Stimulated activated CD4-positive, alpha-beta T cell treated with anti-CD3 and anti-CD28 coated beads, Interleukin-4, amount 100 ng/mL, for 24 hours (primary cell): ENCODE measurements at places on chromosomes 2 and 18.

- DNase-seq = no peak
These were observed 464.6 kb downstream of the MTX2 start for GRCh38 chr2:176733698-176734430.

DNA sequence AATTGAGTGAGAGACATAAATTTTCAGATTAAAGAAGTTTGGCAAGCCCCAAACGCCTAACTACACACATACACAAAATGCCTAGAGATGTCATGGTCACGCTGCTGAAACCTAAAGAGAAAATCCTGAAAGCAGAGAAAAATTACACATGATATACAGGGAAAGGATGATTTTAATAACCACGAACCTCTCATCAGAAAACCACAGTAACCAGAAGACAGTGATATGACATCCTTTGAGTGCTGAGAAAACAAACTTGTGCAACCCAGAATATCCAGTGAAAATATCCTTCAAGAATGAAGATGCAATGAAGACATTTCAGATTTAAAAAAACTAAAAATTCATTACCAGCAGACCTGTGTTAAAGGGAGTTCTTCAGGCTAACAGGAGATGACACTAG, 122.4 kb upstream of the LMAN1 start:
- DNase-seq = no peak

DNA sequence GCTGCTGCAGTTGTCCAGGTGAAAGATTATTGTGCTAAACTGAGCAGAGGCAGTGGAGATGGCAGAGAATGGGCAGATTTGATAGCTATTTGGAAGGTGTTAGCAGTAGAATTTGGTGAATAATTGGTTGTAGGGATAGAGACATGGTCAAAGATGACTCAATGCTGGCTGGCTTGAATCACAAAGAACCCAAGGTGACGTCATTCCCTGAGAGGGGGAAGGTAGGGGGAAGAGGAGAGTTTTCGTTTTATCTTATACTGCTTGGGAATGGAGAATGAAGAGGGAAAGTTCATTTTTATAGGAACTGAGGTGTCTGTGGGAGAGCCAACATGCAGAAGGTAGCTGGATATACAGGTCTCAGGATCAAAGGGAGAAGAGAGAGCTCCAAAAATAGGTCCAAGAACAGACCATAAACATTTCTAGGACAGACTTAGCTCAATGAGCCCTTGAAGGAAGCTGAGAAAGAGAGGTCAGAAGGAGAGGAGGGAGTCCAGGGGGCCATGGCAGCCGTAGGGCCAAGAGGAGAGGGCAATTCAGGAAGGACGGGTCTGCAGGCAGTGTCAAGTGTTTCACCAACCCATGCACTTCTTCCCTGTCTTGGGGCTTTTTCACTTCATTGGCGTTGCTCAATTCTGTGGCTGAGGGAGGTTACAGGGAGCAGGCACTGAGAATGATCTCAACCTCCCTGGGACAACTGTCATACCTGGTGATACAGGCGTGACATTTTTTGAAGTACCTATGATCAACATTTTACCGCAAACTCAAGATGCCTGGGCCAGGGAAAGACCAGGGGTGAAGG, 281.3 kb downstream of the TDRD15 start:
- no peak for DNase-seq

DNA sequence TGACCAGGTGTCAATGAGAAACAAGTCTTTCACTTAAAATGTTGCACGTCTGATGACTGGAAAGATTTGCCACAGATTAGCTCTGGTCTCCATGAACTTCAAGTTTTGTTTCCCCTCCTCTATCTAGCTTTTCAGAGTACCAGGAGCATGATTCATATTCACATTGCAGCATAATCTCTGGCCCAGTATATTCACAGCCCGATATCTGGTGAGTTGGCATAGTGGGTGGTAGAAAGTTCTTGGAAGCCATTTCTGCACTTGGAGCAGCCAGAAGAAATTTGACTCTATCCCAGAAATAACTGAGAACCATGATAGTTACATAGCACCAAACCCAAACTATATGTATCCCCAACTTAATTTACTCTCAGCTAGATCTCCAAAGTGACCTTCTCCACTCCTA, 503.9 kb downstream of the PID1 start:
- DNase-seq = no peak

DNA sequence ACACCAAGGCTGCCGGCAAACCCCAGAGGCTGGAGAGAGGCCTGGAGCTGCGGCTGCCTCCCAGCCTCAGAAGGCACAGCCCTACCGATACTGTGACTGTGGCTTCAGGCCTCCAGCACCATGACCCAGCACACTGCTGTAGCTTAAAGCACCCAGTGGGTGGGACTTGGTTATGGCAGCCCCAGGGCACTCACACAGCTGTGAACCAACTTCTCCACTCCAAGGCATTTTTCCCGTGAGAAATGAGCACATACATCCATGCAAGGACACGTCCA, 199.5 kb downstream of the NDUFA10 start:
- no peak for DNase-seq

GRCh38 chr18:3114451-3114850, 101.5 kb upstream of the LPIN2 start:
- DNase-seq = no peak

DNA sequence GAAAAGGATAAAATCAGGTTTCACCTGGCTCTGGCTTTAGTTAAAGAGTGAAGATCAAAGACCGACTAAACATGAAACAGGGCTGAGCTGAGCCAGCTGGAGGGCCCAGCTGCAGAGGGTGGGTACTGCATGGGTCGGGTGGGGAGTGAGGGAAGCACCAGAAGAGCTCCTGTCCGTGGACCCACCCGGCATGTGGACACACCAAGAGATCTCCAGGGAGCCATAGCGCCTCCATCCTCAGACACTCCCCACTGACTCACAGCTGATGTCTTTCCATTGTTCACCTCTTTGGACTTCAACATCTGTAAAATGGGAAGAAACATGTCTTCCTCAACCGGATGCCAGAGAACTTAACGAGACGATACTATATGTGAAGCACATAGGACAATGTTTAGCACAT, 178.3 kb upstream of the KLHL29 start:
- DNase-seq = no peak

- DNase-seq = no peak
These were observed 118.5 kb downstream of the RPIA start for GRCh38 chr2:88810017-88810416.

DNA sequence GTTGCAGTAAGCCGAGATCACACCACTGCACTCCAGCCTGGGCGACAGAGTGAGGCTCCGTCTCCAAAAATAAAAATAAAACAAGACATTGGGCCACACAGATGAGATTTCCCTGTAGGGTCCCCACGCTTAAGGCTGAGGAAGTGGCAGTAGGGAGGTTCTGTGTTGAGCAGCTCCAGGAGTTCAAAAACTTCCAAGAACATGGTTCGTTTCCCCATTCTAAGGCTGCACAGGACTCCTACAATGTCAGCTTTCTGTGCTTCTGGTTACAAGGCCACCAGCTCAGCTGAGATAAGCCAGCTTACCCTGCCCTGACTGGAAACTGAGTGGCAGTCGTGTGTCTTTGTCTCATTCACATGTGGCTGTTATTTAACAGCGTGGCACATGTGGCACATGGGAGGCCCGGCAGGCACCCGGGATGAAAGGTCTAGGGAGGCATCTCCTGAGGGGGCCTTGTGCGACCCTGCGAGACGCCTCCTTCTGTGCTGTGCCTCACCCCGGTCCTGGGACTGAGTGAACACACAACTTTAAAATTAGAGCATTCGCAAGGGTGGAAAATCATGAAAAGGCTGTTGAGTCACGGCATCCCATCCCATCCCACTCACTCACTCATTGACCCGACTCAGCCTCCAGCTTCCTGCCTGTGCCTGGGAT, 7.7 kb downstream of the ITGB1BP1 start:
- no peak for DNase-seq

DNA sequence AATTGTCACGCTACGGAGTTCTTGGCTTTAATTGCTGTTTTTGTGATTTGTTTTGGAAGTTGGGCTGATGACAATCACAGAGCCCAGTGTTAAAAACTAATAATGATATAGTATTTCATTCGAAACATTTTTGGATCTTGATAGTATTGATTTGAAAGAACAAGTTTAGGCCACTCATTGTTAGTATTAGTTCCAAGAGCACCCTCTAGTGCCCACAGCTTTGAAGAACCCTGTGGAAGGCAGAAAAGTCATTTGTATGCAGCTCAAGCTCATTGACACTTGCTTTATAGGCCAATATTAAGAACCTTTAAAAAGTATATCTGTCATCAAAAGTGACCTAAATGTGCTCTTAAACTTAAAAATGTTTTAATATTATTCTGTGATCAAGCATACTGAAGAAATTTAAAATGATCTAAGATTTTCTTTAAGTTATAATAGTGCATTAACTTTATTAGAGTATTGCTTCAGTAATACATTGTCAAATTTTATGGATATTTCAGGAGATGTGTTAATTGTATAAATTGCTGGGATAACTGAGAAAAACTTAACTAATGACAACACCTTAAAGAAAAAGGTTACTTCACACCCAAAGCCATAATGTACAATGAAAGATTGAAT, 191.0 kb downstream of the GRB14 start:
- no peak for DNase-seq

DNA sequence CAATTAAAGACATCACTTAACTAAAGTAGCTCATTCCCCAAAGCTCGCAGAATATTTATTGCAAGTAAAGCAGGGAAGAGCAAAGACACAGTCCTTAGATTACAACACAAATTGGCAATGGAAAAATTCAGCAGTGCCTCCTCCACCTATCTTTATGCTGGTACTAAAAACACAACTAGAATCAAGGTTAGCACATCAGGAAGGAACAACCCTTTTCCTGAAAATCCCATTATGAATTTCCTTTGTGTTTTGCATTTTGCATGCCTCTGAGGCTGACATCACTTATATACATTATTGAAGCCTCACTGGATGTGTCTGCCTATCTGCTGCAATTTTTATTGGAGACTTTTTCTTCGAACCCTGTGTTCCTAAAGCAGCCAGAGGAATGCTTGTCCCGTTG, 193.8 kb upstream of the STK17B start:
- DNase-seq = no peak

- no peak for DNase-seq
These were observed 162.7 kb downstream of the EIPR1 start for GRCh38 chr2:3214806-3215404.

- no peak for DNase-seq
These were observed 48.0 kb downstream of the ARHGAP15 start for GRCh38 chr2:143177096-143177786.

- DNase-seq = no peak
These were observed 12.9 kb upstream of the GAL3ST2 start for GRCh38 chr2:241763551-241764274.

- DNase-seq = no peak
These were observed 116.4 kb downstream of the ZNF516 start for GRCh38 chr18:76378526-76379215.

- DNase-seq = no peak
These were observed 448.9 kb upstream of the SLC14A2 start for GRCh38 chr18:45166341-45166835.

GRCh38 chr2:200695601-200696000, 109.8 kb downstream of the AOX1 start:
- DNase-seq = no peak

GRCh38 chr2:64768491-64769005, 114.8 kb upstream of the SERTAD2 start:
- DNase-seq = no peak

GRCh38 chr2:66982766-66983165, 414.4 kb upstream of the ETAA1 start:
- no peak for DNase-seq

DNA sequence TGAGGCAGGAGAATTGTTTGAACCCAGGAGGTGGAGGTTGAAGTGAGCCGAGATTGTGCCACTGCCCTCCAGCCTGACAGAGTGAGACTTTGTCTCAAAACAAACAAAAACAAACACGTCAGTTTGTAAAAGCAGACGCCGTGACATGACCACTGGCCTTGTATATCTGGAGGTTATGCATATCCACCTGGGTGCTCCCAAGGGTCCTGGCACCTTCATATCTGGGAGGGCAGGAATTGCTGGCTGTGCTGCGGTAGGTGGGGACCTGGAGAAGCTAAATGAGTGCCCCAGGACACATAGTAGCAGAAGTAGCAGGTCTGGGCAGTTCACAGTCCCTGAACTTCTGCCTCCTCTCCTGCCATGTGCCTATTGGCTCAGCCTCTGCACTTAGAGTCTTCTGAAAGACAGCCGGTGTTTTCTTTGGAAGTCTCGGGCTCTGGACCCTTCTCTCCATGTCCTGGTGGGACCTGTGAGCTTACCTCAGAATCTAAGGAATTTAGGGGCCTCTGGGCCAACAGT, 30.9 kb upstream of the IL1R2 start:
- no peak for DNase-seq

DNA sequence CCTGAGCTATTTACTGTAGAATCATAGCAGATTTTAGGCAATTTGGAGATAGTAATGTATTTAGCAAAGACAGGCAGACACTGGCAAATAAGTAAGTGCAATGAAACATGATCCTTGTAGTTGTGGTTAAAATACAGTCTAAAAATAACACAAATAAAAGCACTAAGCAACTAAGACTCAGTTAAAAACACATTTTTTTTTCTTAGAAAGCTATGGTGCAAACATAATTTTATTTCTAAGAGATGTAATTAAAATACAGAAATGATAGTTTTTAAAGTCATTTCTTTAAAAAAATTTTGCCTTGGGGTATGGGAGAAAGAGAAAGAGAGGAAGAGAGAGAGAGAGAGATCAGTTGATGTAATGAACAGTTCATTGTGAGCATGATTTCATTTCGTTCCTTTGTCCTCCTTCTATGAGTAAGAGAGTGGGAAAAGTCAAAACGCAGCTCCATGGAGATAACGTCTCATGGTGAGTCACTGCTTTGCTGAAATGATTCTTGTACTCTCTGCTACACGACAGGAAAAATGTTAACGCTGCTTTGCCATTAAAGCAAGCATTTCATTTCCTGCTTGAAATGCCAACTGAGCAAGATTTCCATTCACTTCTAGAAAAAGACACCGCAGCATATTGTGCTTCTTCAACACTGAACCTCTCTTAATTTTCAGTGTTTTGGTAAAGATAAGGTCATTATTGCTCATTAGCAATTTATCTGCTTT, 61.3 kb upstream of the PGAP1 start:
- DNase-seq = peak; percentile 55

GRCh38 chr2:239293775-239294430, 106.9 kb downstream of the HDAC4 start:
- DNase-seq = peak; percentile 74

GRCh38 chr2:19568809-19569208, 210.4 kb upstream of the OSR1 start:
- no peak for DNase-seq

DNA sequence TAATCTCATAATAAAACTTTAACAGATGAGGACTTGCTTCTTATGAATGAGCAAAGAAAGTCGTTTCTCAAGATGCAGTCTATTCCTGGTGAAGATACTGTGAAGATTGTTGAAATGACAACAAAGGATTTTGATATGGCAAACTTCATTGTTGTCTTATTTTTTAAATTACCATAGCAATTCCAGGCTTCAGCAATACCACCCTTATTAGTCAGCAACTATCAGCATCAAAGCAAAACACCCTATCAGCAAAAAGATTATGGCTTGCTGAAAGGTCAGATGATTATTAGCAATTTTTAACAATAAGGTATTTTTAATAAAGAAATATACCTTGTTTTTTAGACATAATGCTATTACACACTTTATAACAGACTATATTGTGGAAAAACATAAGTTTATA, 88.3 kb downstream of the COL5A2 start:
- DNase-seq = no peak

- DNase-seq = no peak
These were observed 11.0 kb upstream of the PLA2R1 start for GRCh38 chr2:160073284-160073888.
